Kasumi-1 (cell line): ENCODE measurements at places on chromosomes 2 and 18.

- peak; percentile 59 for DNase-seq
Measured at GRCh38 chr2:230416061-230416721, at the start of gene SP100. Gene SP100 (plus strand): TSS chr2:230416201. CDS start chr2:230416297, 96 bp downstream.

- DNase-seq, result no peak
Measured at GRCh38 chr2:9268301-9269080, 61.9 kb downstream of the ASAP2 start.

- no peak for DNase-seq
Measured at GRCh38 chr2:207698301-207698700, 13.1 kb upstream of the CCNYL1 start.

DNA sequence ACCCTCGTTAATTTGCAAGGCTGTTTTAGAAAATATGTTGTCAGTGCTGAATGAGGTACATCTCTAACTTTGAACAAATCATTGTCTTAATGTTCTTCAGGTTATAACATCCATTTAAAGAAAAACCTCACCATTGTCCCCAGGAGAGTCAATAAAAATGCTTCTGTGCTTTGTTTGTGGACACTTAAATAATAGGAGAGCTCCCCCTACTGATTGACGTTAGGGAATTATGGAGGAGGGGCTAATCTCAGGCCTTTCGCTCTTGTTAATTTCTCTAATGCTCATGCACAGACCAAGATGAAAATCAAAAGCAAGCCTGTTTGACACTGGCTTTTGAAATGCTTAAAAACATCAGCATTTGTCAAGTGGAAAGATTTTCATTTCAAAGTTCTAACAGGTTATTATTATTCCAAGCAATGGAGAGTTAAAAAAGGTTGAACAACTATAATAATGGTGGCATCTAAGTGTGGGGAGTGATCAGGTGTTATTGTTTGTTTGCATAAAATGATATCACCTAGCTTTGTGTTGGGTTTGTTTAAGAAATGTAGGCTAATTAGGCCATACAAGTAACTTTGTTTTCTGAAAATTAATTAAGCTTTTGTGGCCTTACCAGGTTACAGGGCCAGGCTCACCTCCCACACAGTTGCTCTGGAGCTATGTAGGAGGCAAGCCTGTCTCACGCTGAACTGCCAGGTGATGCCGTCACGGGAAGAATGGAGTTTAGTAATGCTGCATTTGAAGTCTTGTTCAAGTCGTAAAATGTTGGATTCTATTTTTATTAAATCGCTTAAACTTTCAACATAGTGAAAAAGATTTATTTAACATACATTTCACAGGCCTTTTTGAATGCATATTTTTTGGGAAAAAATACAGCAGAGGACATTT, 51.7 kb upstream of the SMIM21 start:
- DNase-seq, result peak; percentile 84

DNA sequence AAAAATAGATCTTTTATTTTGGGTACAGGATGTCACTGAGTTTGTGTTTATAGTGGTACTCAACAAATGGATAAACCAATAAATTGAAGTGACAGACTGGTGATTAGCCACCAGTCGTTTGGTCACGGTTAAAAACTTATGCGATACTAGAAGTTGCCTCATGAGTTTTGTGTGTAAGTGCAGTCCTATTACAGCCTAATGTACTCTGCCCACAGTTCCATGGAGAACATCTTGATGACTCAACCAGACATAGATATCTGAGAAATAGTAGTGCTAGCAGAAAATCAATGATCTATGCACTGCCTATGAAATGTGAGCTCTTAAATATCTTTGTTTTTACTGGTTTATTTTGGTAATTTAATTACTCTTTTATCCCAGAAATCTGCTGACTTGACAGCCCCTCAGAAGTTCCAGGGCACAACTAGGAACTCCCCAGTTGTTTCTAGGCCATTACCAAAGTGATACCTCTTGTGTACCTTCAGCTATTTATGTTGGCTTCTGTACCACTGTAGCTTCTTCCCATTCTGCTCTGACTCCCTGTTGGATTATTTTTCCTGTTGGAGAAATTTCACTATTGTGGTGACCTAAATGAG, 209.1 kb upstream of the KCNJ3 start:
- DNase-seq, result no peak

- DNase-seq, result no peak
Measured at GRCh38 chr2:72963423-72964145, 46.3 kb downstream of the EMX1 start.

- DNase-seq, result no peak
Measured at GRCh38 chr2:219508444-219508734, 5.9 kb upstream of the ASIC4 start.

DNA sequence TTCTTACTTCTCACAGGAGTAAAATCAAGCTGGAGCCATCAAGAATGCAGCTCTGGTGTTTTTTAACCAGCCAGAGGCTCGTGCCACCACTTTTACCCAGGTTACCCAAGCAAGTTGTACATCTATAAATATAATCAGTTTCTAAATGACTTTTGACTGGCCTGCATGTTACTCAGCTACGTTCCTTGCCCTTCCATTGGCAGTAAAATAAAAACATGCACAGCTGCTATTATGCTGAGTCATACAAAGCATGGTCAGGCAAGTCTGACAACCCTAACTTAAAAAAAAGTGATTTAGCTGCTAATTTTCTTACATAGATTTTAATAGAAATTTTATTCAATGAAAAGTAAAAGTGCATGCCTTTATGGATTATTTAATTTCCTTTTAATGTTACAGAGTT, 111.7 kb upstream of the CSRNP3 start:
- no peak for DNase-seq

DNA sequence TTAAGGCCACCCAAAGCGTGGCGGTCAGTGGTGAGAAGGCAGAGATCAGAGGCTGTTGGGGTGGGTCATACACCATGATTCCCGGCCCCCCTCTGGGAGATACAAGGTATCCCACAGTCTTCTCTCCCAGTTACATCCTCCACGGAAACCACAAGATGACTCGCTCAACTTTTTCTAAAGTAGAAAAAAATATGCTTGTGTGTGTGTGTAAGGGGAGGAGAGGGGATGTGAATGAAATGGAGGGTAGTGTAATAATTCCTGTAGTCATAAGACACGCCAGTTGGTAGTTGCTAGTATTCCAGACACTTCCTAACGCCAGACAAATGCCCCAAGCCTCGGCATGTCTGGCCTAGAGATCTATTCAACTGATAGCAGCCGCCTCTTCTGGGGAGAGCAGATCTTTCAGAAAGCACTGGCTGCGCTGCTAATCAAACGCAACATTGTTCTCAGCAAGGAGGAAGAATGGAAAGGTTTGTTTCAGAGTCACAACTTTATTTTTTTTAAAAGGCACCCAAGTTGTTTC, 143.5 kb downstream of the TGIF1 start:
- peak; percentile 54 for DNase-seq

DNA sequence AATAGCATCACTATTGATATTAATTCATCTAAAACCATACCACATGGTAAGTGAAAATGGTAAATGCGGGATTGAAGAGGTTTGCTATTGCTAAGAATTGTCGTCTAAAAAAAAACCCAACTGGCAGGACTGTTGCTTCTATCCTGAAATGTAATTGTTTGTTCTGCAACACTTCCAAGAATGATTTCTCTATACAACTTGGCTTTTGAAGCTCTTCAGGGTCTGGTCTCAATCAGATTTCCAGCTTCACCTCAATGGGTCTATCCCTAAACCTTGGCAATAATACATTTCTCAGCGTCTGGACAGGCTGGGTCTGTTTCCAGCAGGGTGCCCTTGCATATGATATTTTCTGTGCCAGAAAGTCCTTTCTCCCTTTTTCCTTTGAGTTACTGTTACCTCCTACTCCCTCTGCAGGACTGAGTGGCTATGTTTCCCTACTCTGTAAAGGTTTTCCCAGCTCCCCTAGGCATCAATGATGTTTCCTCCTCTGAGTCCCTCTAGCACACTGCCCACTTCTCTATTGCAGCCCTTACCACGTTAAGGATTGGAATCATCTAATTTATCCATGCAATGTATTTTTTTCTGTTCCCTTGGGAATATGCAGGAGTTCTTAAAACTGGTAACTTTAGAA, 118.2 kb upstream of the REV1 start:
- DNase-seq, result no peak

GRCh38 chr2:68762665-68763064, 28.1 kb downstream of the ARHGAP25 start:
- peak; percentile 79 for DNase-seq

DNA sequence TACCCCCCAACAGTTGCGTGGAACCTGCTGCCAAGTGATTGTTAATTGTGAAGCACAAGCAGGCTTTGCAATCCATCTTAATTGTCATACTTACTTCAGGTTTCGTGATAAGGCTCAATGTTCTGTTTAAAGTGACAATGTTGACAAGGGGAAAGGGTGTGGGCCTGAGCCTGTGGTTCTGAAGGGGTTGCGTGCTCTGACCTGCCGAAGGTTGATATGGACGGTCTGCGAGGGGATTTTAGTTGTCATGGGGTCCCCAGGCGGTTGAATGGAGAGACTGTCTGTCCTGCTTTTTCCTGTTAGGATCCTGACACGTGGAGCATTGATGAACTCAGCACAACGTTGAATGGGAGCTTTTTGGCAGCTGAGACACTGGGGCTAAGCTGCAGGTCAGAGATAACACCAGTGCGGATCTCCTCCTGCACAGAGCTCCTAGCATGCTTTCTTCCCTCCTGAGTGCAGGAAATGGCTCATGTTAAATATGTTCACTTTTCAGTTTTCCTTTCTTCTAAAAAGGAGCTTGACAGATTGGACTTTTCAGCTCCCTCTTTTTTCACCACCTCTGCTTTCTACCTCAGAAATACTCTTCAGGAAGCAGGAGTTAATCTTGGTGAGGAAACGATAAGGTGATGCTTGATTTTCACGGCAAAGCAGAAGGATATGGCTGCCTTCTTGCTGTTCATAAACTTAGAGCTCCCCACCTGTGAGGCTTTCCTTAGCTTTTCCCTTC, 62.9 kb upstream of the ZEB2 start:
- no peak for DNase-seq

DNA sequence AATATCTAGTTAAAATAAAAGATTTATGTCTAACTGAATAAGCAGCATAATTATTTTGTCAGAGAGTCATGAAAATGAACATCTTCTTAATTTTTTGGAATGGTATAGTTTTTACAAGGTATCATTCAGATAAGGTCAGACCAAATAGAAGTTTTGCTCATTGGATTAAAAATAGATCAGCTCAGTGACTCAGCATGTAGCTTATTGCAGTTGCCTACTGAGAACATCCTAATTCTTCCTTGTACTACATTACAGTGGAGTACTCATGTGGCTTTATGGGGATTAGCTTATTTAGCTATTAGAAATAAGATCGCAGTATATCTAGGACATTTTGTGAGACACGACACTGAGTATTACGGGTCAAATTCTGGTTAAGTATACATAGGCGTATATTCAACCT, 38.2 kb upstream of the PPM1B start:
- DNase-seq, result peak; percentile 30

DNA sequence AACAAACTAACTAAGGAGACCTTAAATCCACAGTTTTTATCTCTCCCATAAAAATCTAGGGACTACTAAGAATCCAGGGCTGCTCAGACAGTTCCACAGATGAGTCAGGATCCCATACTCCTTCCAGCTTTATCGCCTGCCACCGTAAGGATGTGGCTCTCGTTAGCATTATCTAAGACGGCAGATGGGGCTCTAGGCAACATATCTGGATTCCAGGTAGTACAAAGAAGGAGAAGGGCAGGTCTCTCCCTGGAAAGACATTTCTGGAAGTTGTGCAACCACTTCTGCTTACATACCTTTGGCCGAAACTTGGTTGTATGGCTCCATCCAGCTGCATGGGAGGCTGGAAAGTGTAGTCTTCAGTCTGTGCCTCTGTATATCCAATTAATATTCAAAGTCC, 149.4 kb downstream of the SP3 start:
- no peak for DNase-seq

- no peak for DNase-seq
Measured at GRCh38 chr2:45275242-45275805, 266.1 kb upstream of the SIX2 start.

- DNase-seq, result peak; percentile 42
Measured at GRCh38 chr2:7007488-7007845, 90.3 kb downstream of the RNF144A start.

DNA sequence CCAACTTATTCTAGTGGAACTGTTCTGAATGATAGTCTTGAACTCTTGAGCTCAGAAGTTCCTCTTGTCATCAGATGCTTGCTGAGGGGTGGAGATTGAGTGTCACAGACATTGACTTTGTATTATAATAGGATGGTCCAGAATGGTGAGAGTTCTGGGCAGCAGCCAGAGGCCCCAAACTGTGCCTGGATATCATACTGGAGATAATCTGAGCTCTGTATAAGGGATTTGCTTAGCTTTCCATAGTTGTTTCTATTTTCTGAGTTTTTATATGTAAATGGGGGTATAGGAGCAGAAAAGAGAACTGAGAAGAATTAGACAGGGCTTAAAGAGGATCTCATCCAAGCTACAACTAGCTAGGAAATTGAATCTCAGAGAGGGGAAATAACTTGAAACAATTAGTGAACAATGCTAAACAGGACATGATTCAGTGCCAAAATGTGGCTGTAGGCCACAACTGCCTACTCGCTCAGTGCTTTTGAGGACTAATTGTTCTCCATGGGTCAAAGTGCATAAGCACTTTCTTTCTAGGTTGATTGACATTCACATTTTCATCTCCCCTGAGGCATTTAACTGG, 10.1 kb upstream of the LCLAT1 start:
- no peak for DNase-seq

- DNase-seq, result no peak
Measured at GRCh38 chr18:55862693-55863390, 274.9 kb upstream of the TCF4 start.

DNA sequence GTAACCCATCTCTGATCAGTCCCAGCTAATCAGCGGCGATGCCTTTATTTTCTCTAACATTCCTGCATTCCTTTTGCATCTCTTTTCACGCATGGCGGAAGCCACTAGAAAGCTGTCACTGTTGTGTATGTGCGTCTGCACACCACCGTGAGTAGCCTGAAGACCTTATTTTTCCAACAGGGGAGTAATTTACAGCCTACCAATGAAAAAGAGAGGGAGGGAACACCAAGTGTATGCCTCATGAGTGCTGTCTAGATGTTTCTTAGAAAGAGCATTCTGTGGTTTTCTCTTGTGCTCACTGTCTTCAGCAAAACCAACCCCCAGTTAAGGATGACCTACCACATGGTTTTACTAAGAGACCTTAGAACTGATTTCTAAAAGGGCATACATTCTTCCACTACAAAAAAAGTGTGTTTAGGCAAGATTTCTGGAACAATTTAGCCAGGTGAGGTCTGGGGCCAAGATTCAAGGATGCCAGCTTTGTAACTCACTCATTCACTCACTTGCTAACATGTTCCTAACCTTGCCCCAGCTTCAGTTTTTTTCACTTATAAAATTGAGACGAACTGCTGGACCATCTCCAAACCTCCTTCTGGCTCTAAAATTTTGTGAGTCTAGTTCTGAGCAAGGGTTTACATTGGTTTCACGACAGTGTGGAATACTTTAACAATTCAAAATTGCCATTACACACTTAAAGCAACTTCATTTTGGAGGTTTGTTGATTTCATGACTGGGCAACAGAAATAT, 51.4 kb downstream of the BCL2 start:
- DNase-seq, result no peak

DNA sequence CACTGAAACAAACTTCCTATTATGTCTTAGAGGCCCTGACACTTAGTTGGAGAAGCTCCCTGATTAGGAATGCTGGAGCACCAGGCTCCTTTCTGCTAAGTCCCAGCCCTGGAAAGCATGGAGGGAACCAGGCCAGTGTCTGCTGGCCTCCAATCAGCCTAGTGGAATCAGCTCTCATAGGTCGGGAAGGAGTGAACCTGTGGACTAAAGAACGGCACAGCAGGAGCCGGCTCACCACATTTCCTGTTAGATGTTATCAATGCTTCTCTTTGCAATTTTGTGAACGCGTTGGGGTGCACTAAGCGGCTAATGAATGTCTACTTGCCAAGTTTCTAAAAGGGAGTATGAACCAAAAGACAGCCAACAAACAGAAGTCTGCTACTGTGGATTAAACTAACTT, 296.6 kb downstream of the NAPG start:
- DNase-seq, result peak; percentile 10
